T-helper 17 cell (primary cell): ENCODE measurements at places on chromosomes 3 and 15.

GRCh38 chr3:134338516-134339261 is 35.6 kb downstream of the AMOTL2 start:
- H3K36me3 ChIP-seq = peaks cover 2% of the 10 kb centered on the region
- peaks cover 13% of the 10 kb centered on the region for H3K27me3 ChIP-seq
- no peak overlapping the region for H3K4me3 ChIP-seq
- no peak for DNase-seq
- H3K27ac ChIP-seq = no peak overlapping the region

- no peaks in the 10 kb centered on the region for H3K36me3 ChIP-seq
- H3K27me3 ChIP-seq = peaks cover 53% of the 10 kb centered on the region
- DNase-seq = no peak
- H3K4me3 ChIP-seq = no peak overlapping the region
- no peaks in the 10 kb centered on the region for H3K4me1 ChIP-seq
Observed at GRCh38 chr15:92457471-92458041, 63.9 kb downstream of the ST8SIA2 start.

- H3K27ac ChIP-seq = no peak overlapping the region
- peaks cover 67% of the 10 kb centered on the region for H3K27me3 ChIP-seq
- DNase-seq = no peak
- H3K4me3 ChIP-seq = no peak overlapping the region
Observed at GRCh38 chr3:124386996-124387595, 343.2 kb upstream of the UMPS start.

GRCh38 chr3:45635475-45636256 is 41.1 kb downstream of the LIMD1 start:
- H3K4me1 ChIP-seq = peaks cover 17% of the 10 kb centered on the region
- H3K36me3 ChIP-seq = peaks cover 8% of the 10 kb centered on the region
- no peak overlapping the region for H3K27ac ChIP-seq
- no peaks in the 10 kb centered on the region for H3K27me3 ChIP-seq

DNA sequence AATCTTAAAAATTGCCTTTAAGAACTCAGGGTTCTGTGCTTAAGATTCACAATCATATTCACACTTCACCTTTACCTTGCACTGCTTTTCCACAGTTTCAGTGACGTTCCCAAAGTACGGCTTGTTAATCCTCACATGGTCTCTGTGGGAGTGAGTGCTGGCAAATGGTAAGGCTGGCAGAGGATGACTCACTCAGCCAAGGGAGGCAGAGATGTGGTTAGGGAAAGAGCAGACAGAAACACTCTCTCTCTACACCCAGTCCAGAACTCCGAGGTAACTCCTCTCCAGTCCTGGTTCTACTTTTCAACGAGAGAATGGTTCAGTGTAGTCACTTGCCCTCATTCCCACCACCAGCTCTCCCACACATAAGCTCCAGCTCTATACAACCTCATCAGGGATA is 33.1 kb downstream of the RASGRP1 start:
- peaks cover 61% of the 10 kb centered on the region for H3K4me1 ChIP-seq
- peak overlapping the region; percentile 36 for H3K4me3 ChIP-seq
- DNase-seq = no peak
- H3K27me3 ChIP-seq = no peaks in the 10 kb centered on the region
- peak overlapping the region; percentile 89 for H3K27ac ChIP-seq

GRCh38 chr3:166445865-166446264 is 608.6 kb upstream of the BCHE start:
- no peak for DNase-seq
- H3K4me3 ChIP-seq = no peak overlapping the region
- no peaks in the 10 kb centered on the region for H3K27me3 ChIP-seq
- H3K36me3 ChIP-seq = no peaks in the 10 kb centered on the region

GRCh38 chr3:28056806-28057205 is 184.6 kb upstream of the CMC1 start:
- H3K27me3 ChIP-seq = peaks cover 34% of the 10 kb centered on the region
- no peak overlapping the region for H3K27ac ChIP-seq
- DNase-seq = no peak
- no peak overlapping the region for H3K4me3 ChIP-seq
- peaks cover 4% of the 10 kb centered on the region for H3K36me3 ChIP-seq
- H3K4me1 ChIP-seq = no peaks in the 10 kb centered on the region

GRCh38 chr3:174132421-174133042 is 726.6 kb upstream of the NAALADL2 start:
- H3K36me3 ChIP-seq = no peaks in the 10 kb centered on the region
- DNase-seq = no peak
- H3K27me3 ChIP-seq = no peaks in the 10 kb centered on the region

- peaks cover 8% of the 10 kb centered on the region for H3K36me3 ChIP-seq
- H3K4me3 ChIP-seq = no peak overlapping the region
- H3K27ac ChIP-seq = no peak overlapping the region
- DNase-seq = no peak
- peaks cover 16% of the 10 kb centered on the region for H3K4me1 ChIP-seq
Observed at GRCh38 chr3:124552224-124552623, 178.0 kb upstream of the UMPS start.
